ENCODE measurements at places on chromosomes 6 and 20.

GRCh38 chr6:107244742-107245480 is 129.6 kb upstream of the BEND3 start:
- no peak for DNase-seq

DNA sequence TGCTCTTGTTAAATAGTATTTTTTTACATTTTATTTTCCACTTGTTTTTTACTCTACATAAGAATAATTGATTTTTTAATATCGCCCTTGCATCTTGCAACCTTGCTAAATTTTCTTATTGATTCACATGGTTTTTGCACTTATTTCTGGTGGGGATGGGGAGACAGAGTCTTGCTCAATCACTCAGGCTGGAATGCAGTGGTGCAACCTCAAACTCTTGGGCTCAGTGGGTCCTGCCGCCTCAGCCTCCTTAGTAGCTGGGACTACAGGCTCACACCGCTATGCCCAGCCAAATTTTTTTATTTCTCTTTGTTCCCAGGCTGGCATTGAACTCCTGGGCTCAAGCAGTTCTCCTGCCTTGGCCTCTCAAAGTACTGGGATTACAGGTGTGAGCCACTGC is 30.3 kb downstream of the LIN28B start:
- no peak for DNase-seq

GRCh38 chr20:23515250-23515939 is 24.5 kb downstream of the CST8 start:
- DNase-seq = no peak

GRCh38 chr20:13325033-13325432 is 104.0 kb downstream of the ISM1 start:
- DNase-seq = no peak

DNA sequence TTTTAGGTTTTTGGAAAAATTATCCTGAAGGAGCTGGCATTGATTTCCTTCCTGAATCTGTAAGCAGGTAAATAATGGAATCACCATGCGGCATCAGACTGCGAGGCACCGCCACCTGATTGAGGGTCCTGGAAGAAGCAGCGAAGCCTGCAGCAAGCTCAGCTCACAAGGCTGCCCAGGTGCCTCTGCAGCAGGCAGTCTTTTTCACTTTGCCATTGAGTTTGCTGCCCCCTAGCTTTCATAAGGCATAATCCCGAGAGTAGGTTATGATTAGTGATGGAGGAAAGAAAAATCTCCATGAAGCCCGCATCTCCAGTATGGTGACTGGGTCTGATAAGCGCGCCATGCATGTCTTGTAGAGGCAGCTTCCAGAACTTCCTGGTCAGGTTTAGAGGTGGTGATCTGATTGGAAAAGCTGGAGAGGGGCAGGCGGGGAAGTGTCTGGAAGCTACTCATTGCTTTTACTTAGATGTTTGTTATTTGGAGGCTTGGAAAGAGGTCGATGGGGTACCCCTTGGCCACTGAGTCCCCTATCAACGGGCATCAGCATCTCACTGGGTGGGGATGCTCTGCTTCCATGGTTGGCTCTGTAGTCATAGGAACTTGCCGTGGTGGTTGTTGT is 26.7 kb downstream of the IYD start:
- no peak for DNase-seq

DNA sequence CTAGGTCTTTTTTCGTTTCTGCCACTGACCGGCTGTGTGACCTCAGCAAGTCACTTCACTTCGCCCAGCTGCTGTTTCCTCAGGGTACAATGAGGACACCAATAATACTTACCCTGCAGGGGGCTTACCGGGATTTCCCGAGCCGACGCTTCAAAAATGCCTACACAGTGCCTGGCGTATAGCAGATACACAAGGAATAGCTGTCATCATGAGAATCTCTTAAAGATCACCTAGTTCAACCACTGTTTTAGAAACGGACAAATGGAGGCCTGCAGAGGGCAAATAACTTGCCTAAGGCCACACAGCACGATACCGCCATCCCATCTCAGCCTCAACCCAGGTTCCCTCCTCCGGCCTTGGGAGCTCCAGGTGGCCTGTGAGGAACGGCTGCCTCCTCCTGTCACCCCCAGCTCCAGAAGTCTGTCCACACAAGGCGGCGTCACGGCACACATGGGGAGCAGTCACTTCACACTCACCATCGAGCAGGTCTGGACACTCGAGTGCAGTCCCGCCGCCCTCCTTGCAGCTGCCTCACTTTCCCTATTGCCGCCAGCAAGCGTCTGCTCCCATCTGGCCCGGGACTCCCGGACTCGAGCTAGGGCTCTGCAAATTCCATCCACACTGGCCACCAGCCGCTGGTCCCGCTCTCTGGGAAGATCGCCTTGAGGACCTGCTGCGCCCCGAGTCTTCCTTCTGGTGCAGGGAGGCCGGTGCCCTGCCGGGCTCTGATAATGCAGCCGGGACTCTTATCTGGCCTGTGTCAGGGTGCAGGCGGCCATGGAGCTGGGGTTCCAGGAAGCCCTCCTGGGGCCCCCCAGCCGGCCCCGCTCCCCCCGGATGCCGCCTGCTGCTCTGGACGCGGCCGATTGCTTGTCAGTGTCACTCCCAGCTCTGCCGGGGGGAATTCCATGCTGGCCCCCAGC is at the start of gene RIPOR3:
Gene RIPOR3, minus strand, starts transcription at position 893 of the 923 bp plus-strand sequence. Its CDS starts 414 bp downstream, at position 479.
- no peak for DNase-seq

DNA sequence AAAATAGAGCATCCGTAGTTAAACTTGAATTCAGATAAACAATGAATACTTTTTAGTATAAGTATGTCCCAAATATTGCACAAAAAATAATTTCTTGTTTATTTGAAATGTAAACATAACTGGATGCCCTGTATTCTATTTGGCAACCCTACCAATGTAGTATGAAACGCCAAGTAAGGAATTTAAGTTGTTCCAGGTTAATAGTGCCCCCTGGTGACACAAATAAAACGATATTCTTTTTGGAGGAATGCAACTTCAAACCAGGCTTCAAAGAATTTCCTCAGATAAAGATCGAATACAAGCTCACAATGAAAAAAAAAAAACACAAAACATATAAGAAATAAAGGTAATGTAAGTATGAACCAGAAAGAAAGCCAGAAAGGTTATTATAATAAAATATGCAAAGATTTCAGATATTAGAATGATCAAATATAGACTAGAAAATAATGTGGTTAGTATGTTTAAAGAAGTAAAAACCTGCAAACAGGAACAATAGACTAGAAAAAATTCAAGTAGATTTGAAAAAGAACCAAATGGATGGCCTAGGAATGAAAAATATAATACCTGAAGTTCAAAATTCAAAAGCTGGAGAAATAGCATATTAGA is 18.4 kb upstream of the AKAP7 start:
- DNase-seq = no peak

DNA sequence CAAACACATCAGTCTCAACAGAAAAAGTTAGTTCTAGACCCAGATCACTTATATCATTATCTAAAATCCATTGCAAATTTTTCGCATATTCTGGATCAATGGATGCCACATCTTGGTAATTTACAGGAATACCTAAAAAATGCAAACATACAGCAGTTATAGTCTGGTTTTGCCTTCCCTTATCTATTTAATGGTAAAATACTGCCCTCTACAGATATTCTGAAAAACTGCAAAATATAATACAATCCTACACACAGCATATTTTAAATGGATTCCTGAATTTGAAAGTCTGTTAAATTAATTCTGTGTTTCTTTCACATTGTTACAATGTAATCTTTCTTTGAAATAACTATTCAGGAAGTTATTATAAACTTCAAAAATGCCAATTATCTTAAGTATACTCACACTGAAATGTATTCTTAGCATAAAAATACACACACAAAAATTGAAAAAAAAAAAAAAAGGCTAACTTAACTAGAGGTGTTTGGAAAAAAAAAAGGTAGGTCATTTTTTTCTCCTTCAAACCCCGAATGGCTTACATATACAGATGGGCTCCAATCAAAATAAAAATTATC is 88.4 kb downstream of the HACE1 start:
- DNase-seq = no peak

DNA sequence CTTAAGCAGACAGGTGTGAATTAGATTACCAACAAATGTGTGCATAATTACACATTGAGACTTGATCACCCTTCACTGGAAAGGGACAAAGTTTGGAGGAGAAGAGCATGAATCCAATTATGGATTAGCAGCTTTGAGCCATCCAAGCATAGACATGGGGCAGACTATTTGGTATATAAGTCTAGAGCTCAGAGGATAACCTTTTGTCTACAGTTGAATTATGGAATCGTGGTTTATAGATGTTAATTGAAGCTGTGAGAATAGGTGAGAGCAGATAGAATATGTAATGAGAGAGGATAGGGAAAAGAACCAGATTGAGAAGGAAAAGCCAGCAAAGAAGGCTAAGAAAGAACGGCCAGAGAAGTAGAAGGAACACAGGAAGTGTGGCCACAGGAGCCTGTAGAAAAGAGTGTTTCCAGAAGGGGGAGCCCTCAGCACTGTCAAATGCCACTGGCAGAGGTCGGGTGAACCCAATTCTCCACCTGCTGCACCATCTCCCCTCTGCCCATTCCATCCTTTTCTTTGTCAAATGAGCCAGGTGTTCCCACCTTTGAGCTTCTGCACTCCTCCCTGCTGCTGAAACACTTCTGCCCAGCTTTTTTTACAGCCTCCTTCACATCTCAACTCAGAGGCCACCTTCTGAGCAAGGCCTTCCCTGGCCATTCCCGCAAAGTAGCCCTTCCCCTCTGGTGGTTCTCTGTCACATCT is 7.3 kb downstream of the DNTTIP1 start:
- peak; percentile 58 for DNase-seq

GRCh38 chr20:57266291-57267157 is at the start of gene BMP7:
TSS of gene BMP7 (minus strand) at chr20:57266641. CDS start at chr20:57266122, 519 bp downstream.
- no peak for DNase-seq

- DNase-seq = no peak
Observed at GRCh38 chr6:157638779-157639178, 184.3 kb upstream of the SNX9 start.

GRCh38 chr6:143059663-143060353 is 881 bp upstream of the AIG1 start:
- DNase-seq = peak; percentile 21

DNA sequence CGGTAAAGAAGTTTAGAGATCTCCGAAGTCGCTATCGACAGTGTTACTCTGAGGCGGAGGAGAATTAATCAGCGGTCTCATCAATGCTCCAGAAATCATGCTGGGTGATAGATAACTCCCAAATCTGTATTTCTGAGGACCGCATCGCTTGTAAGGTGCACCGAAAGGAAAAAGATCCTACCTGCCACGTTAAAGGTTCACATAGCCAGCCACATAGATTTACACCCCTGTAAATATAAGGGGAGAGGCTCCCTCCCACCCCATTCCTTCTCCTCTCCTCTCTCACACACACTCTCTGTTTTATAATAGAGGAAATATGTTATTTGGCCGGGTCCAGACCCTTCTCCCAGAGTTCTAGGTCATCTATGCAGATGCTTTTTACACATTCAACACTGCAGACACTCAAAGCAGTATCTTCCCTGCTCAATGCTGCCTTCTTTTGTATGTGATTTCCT is 620 bp upstream of the DEK start:
- no peak for DNase-seq

DNA sequence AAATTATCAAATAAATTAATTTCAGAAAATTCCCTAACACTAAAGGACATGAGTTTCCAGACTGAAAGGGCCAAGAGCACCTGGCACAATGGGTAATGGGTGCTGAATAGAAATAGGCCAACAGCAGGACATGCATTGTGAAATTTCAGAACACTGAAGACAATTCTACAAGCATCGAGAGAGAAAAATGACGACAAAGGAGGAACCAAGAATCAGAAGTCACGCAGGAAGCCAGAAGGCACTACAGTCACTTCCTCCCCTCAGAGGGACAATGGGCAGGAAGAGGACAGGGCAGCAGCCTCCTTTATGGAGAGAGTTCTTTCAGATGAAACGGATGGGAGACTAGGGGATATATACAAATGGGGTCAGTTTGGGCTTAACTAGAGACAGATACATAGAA is 29.6 kb downstream of the PCNA start:
- DNase-seq = no peak
